Cortex of kidney (tissue), 1 donor: ENCODE measurements at places on chromosomes 3 and 15.

- no peak for DNase-seq
Measured at GRCh38 chr15:32029862-32030781, at the start of gene CHRNA7. Gene CHRNA7, plus strand, starts transcription at chr15:32030515. Its CDS starts 80 bp downstream, at chr15:32030595.

DNA sequence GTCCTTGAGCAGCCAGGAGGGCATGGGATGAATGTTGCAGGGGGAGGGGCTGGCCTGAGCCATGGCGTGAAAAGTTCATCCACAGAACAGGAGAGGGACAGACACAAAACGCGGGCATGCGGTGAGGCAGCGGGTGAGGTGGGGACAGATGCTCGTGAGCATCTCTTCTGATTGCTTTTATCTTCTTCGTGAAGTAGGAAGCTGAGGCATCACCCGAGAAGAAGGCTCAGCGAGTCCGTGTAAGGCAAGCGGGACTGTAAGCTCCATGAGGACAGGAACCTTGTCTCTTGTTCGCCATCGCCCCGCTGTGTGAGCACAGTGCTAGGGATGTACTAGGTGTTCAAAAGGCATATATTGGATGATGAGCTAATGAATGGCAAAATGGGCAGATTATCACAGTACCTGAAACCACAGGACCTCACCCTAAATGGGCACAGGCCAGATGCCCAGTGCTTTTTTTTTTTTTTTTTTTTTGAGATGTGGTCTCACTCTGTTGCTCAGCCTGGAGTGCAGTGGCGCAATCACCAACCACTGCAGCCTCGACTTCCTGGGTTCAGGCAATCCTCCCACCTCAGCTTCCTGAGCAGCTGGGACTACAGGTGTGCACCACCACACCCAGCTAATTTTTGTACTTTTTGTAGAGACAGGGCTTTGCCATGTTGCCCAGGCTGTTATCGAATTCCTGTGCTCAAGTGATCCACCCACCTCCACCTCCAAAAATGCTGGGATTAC lies 46.8 kb downstream of the CPN2 start:
- no peak for DNase-seq

- no peak for DNase-seq
Measured at GRCh38 chr3:49563040-49563578, 8.8 kb downstream of the BSN start.

- DNase-seq: no peak
Measured at GRCh38 chr3:172846103-172846561, 95.6 kb downstream of the ECT2 start.

GRCh38 chr15:36584511-36584910 lies 5.1 kb downstream of the CDIN1 start:
- DNase-seq: no peak

GRCh38 chr3:113275929-113276750 lies 64.8 kb downstream of the BOC start:
- no peak for DNase-seq

DNA sequence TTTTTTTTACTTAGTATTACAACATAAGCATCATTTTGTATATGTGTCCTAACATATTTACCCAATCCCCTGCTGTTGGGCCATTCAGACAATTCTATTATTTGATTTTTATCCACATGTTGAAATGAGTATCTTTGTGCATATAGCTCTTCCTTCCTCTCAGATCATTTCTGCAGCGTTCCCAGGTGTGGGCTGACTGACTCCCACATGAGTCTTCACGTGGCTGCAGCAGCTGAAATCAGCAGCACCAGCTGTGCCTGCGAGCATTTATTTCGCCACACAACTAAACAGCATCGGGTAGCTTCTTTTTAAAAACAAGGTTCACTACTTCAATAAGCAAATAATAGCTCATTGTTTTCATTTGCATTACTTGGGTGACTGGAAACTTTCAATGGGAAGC lies 44.5 kb upstream of the PDE8A start:
- no peak for DNase-seq

GRCh38 chr3:156497326-156497725 lies 57.6 kb downstream of the SSR3 start:
- DNase-seq: no peak

- DNase-seq: no peak
Measured at GRCh38 chr3:29301332-29302019, 20.6 kb downstream of the RBMS3 start.

DNA sequence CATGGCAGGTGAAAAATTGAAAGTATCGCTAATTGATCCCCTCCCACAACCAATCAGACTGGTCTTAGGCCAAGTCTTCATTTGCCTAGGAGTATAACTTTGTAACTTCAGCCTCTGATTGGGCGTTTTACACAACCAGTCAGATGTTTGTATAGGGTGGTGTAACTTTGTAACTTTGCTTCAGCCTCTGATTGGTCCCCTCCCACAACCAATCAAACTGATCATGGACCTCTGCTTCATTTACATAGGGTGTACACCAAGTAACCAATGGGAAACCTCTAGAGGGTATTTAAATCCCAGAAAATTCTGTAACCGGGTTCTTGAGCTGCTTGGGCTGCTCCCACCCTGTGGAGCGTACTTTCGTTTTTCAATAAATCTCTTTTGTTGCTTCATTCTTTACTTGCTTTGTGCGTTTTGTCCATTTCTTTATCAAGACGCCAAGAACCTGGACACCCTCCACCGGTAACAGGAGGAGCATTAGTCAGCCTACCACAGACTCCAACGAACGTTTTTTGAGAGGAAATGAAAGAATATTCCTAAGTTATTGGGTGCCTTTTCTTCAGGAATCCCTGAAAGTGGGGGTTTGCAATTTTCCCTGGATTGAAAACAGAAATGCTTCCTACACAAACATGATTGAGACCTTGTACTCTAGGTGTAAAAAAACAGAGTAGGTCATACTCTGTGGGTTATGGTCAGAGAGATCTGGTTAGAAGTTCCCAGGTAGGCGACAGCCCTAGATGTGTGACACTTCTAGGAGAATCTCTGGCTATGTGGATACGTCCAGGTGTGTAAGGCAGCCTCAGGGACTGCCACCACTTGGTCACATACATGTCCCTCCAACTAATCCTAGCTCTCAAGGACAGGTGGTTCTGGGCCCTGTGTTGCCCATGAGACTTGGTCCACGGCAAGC lies 5.5 kb upstream of the SACM1L start:
- no peak for DNase-seq

- DNase-seq: no peak
Measured at GRCh38 chr3:55305696-55306485, 181.2 kb downstream of the WNT5A start.

GRCh38 chr3:145776782-145777408 lies 384.1 kb downstream of the PLOD2 start:
- DNase-seq: no peak

DNA sequence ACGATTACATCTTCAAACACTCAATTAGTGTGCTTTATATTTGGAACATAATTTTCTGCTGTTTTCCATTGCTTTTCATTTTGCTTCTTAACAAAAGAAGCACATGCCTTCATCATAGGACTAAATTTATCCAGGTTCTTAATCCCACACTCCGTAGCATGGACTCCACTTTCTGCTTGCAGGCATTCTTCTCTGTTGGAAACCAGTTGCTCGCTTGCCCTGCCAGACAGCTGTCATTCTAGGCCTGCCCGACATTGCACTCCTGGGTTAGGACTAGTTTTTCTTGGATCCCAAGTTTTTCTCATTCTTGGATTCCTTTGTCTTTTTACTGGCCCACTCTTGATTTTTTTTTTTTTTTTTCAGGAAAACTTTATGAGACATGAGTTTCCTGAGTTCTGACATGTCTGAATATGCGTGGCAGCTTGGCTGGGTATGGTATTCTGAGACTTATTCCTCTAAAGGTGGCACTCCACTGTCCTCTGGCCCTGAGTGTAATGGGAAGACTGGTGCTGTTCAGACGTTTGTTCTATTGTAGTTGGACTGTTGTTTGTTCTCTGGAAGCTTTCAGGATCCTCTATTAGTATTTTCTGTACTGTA lies 6.3 kb upstream of the ATP1B3 start:
- no peak for DNase-seq

DNA sequence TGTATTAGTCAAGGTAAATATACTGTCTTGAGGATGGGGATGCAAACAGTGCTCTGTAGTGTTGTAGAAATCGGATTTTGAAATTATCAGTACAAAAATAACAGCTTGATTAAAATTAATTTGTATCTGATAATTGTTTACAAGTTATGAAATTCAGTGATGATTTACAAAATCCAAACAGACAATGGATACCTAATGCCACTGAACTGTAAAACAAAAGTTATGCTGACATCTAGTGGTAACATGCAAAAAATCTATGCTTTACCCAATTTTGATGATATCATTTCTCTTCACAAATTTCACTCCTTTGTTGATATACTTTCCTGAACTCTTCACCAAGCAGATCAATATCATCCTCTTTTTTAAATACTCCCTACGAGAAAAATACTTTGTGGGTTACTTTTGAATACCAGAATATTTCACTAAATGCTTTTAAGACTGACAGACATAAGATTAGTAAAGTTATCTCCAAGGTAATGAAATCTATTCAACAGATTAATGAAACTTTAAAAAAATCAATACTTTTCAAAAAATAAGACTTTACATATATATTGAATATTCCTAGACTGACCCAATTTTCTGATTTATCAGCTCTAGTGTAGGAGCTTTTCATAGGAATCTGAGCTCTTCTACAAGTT lies 36.0 kb downstream of the MNS1 start:
- no peak for DNase-seq

DNA sequence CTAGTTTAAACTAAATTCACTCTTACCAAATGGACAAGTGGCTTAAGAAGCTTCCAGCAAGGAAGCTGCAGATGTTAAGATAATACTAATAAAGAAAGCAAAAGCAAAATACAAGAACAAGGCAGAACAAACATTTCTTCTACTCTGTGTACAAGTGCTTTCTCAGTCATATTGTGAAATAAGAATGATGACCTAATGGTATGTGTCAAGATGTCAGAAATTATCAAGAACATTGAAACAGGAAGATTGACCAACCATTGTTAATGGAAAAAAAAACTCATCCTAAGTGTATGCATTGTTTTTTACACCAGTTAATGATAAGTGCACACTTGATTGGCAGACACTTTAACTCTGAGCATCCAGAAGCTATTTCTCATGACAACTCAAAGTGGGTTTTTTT lies 65.4 kb upstream of the P2RY1 start:
- no peak for DNase-seq

DNA sequence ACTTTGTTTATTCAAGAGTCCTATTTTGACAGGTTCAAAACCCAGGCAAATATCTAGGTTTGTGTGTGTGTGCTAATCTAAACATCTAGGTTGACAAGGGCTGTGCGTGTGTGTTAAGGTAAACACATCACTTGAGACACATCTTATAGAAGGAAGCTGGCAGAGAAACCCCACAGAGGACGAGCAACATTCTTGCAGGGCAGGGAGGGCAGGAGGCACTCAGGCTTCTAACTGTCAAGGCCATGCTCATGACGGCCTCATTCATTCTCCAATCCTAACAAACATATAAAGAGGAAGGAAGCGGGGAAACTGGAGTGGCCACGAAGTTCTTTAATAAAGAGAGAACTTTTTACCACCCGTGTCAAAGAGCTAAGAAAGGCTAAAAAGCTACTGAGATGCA lies 43.4 kb downstream of the SLCO2A1 start:
- DNase-seq: no peak

- DNase-seq: no peak
Measured at GRCh38 chr3:134066651-134067530, 37.2 kb upstream of the SLCO2A1 start.

- DNase-seq: no peak
Measured at GRCh38 chr15:63187589-63188226, 1.7 kb upstream of the RAB8B start.

DNA sequence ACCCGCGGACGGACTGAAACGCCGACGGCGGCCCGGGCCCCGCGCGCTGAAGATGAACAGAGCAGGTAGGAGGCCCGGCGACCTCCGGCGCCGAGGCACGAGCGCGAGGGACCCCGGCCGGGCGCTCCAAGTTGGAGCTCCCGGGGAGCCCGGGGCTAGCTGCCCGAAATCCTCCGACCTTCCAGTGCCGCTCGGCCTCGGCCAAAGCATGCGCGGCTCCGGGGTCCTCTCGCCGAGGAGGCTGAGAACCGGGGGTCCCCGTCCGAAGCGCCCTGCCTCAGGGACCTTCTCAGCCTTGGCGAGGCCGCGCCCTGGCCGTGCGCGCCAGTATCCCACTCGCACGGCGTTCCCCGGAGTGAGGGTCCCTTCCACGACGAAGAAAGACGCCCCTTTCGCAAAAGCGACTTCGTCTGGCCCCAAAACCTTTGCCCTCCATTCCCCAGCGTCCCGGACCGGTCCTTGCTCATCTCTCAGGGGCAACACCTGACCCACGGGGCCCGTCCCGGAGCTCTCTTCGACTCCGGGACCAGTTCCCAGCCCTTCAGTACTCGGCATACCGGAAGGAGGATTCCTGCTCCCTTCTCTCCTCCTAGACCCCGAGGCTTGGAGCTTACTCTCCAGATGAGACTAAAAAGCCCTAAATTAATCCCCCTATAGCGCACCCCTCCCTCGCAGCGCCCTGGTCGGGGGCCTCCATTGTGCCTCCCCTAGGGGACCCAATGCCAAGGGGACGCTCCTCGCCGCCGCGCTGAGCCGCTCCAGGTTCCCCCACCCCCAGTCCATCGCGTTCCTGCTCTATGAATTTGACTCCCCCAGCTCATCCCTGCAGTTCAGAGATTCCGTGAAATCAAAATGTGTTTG lies 7.7 kb upstream of the FGD5 start:
- DNase-seq: no peak

DNA sequence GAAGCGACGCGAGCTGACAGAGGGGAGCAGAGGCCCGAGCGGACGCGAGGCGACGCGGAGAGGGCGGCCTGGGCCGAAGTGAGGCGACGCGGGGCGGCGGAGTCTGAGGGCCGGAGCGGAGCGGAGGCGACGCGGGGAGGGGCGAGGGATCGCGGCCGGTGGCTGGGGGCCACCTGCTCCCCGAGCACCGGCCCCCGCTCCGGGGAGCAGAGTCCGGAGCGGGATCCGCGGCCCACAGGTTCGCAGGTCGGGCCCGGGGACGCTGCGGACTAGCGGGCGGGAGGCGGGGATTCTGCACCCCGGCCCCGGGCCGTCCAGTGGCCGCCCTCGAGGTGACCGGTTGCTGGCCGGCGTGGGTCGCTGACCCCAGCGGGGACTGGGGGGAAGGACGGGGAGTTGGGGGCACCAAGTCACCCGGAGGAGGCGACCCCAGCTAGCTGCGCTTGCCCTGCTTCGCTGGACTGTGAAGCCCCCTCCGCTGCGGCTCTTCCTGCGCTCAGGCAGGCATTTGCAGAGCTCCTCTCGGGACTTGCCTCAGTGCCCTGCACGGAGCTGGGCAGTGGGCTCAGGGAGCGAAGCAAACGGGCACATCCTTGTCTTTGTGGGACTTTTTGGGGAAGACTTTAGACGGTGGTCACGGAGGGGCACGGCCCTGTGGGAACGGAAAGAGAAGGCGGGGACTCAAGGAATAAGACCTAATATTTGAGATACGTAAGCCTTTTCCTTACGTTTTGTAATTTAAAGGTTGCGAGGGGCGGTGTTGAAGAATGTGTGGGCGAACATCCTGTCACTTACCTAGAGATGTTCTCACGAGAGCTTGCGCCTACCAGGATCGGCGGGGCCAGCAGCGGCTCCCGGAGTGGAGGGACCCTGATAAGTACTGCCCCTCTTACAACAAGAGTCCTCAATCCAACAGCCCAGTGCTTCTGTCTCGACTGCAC lies 566 bp downstream of the HMCES start:
- DNase-seq: no peak
